AG09319 (cell line): ENCODE measurements at places on chromosomes 5 and 9.
A peak's percentile ranks its signal among the peaks of the same experiment; 100 is the strongest.

- DNase-seq: no peak
Measured at GRCh38 chr9:121887553-121888437, 205.3 kb downstream of the TTLL11 start.

DNA sequence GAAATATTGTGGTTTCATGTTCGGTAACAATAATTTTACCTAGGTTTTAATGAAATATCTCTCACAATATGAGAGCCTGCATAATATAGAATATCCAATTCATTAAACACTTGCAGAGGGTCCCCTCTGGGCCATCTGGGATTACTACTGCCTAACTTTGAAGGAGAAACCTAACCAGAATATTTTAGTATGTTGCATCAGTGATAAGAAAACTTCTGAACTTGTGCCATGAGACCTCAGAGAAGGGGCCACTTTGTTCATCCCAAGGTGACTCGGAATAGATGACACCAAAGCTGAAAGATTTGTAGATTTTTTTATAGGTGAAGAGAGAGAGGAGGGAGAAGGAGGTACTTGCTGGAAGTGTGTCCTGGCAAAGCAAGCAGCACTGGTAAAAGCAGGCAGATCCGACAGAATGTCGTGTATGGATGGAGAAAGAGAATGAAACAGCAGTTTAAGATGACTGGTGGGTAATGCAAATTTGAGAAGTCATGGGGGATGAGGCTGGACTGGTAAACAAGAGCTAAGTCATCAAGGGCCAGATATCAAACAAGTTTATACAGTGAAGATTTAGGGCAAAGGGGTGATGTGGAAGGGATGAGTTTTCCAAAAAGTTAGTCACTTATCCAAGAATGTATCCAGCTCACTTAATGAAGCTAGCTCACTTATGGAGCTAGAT lies 372.3 kb downstream of the ADGRV1 start:
- no peak for DNase-seq

DNA sequence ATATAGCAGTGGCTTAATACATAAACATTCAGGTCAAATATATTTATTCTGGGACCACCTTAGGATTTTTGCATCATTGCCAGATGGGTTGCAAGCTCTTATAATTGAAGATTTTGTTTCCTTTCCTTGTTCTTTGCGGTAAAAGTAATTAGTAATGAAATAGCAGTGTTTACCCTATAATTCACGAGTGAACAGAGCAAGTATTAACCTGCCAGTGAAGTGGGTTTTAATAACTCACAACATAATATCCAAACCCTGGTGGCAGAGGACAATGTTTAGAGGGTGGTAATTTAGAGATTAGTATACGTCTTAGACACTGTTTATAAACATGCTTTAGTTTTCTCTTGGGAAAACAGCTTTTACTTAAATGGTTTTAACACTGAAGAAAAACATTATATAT lies 11.8 kb downstream of the ARL14EPL start:
- DNase-seq: no peak

DNA sequence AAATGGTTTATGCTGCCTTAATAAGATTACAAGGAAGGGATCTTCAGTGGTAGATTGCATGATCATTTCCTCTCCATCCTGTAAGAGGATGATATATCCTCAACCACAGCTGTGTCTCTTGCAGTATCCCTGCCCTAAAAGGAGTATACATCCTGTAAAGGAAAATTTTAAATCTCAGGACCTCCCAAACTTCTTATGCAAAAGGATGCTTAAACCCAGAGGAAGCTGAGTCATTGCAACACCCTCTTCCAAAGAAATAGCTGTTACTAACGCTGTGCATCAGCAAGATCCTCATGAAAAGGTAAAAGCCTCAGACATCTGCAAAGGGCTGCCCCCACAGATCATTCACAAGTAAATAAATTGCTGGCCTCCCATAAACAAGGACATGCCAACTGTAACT lies 599.0 kb downstream of the PRELID2 start:
- no peak for DNase-seq

- DNase-seq: no peak
Measured at GRCh38 chr9:73199886-73200285, 48.2 kb downstream of the ANXA1 start.

DNA sequence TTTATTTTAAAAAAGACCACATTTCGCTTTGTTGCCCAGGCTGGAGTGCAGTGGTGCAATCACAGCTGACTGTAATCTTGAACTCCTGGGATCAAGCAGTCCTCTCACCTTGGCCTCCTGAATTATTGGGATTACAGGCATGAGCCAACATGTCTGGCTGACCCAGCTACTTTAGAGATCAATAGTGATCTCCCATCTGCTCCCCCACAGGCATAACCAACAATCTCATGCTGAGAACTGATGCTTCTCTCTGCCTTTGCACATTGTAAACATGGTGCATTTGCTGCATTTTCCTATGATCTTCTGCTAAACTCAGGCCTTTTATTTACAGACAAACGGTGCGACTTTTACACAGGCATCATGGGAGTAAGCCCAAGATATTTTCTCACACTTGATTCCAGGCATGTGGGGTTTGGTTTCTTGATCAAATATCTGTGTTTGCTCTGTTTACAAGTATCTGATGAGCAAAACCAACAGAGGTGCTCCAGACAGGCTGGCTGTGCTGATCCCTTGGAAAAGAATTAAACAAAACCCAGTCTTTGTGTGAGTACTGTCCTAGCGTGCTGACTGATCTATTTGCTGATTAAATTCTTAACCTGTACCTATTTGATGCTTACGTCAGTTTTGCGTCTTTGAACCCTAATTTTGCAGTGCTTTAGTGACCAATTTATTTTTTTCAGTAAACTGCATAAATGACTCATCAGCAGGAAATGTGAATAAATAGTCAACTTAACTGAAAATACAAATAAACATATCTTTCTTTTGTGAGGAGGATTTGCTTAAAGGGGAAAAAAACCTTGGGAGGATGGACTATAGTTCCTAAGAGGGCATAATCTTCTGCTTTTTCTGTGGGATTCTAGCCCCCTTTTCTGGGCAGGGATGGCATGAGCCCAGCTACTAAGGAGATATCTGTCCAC lies 191.7 kb upstream of the NR3C1 start:
- no peak for DNase-seq

- no peak for DNase-seq
Measured at GRCh38 chr5:18507114-18507513, 872.9 kb downstream of the TAF11L14 start.

DNA sequence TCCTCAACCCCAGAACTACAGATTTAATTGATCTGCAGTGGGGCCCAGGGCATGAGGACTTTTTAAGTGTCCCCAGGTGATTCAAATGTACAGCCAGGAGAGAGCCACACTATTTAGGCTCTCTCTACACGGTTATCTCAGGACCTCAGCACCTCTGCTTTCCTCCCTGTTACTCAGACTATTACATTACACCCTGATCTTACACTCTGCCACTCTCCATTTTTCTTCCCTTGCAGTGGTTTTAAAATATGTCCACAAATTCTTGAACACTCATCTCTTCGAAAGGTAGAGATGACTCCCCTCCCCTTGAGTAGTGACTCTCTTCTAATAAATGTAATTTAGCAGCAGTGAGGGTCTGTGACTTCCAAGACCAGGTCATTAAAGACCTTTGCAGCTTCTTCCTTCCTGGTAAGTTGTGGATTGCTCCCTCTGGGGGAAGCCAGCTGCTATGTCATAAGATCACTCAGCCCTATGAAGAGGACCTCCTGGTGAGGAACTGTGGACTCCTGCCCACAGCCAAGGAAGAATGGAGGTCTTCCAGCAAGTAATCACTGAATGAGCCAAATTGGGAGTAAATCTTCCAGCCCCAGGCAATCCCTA lies 87.5 kb upstream of the SSBP2 start:
- DNase-seq: no peak

DNA sequence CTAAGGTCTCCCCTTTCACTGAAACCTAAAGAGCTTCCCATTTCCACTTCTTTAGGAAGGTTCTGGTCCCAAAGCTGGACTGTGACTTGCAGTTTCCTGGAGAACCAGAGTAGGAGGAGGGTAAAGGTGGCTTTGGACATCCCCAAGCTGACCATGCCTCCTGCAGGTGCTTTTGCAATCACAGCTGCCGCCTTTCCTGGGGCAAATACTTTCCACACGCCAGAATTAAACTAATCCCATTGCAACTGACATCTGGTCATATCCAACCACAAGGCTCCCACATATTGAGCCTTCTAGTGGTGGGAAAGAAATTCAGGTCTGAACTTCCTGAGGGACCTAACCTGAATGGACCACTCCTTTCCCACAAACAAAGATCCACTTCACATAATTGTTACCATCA lies 92.7 kb downstream of the NRG2 start:
- no peak for DNase-seq

DNA sequence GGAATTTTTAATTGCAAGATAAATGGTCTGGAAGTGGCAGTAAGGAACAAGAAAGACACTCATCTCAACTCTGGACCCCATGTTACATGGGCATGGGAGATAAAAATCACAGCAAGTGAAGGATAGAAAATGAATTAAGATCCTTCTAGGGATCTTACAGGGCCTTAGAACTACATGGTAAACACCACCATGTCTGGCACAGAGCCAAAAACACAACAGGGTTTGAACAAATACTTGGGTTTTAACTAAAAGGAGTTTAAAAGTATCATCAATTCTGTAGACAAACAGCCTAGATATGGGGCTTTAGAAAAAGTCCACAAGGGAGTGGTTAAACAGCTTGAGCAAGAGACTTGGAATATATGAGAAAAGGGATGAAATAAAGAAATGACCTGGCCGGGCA lies 366.4 kb downstream of the ARL15 start:
- no peak for DNase-seq

DNA sequence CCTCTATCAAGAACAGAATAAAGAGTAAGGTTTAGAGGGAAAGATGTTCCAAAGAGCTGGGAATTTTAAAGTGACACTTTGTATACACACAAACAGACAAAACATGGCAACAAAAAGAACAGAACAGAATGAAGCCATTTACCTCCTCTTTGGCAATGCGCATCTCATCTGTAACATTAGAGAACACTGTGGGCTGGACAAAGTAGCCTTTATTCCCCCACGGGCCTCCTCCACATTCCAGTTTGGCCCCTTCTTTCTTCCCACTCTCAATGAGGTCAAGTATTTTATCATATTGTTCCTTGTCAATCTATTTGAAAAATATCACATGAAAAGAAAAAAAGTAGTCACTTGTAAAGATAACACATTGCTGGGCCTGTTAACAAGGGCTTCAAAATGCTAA lies 41.0 kb downstream of the ALDH1A1 start:
- DNase-seq: no peak

DNA sequence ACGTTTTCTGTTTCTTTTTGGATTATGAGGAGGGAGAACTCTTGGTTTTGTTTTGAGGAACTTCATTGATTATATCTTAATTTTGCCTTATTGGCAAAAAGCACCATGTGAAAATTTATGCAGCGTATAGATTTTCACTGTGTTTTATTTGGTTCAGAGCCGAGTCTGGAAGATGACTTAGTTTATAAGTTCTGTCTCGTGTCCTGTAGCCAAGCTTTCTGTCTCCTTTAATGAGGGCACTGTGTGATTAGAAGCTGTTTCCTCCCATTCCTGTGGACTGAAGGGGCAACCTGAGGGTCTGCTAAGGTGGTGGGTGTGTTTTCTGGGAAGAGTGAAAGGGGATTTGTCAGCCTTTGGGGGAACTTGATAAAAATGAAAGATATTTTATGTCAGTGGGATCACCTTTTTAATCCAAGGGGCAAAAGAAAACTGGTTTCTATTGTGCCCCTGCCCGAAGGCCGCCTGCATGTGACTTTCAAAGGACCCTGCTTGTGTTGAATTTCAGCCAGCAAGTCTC lies 262.1 kb downstream of the FANCC start:
- no peak for DNase-seq

DNA sequence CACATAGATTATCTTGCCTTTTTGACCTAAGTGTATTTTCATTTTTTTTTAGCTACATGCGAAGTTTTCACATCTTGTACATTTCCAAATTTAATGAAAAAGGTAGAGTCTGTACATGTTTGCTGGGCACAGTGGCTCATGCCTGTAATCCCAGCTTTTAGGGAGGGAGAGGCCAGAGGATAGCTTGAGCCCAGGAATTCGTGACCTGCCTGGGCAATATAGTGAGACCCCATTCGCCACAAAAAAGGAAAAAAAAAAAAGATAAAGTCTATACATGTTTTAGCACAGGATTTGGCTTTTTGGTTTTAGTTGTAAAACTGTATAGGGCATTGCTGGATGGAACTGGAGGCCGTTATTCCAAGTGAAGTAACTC lies 28.8 kb downstream of the RAI14 start:
- DNase-seq: no peak

DNA sequence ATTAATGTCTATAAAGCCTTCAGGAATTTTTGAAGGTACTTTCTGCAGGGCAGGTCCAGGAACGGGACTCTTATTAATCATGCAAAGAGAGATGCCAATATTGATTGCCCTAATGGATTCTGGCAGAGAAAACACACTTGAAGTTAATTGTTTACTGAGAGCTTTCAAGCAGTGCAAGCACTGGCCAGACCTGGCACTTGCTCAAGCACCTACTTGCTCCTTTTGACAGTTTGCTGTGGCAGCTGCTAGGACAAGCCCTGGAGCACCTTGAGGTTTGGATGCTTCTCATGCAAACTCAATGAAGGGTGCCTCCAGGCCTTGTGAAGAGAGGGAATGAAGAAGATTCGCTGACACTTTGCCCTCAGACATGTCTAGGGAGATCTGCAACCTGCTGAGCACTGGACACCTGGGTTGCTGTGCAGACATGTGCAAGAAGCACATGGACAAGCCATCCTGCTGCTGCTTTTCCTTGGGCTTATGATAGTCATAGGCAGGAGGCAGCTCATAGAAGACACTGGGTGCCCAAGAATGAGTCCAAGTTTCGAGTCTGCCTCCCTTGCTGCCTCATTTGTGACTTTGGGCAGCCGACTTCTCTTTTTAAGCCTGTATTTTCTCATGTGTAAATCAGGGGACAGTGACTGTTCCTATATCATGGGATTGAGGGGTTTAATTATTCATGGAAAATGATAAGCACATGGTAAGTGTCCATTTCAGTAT lies 88.8 kb upstream of the EQTN start:
- no peak for DNase-seq

GRCh38 chr5:114984796-114985195 lies 184.9 kb downstream of the TRIM36 start:
- DNase-seq: no peak

GRCh38 chr5:115335301-115335700 lies 38.8 kb upstream of the CCDC112 start:
- DNase-seq: no peak

DNA sequence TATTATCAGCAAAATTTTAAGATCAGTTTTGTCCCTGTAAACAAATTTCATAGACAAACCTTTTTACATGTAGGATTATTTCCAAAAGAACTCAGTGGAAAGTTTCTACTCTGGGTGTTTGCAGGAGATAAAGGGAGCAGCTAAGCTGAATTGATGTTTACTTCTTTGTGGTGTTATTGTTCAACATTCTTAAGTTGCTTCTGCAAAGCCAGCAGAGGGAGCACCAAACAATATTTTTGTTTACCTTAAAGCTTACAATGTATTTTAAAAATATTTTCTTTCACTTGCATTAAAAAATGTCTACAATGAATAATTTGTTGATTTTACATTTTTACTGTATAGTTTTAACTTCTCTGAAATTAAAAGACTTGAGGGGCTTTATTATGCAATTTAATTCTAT lies 135.4 kb downstream of the ATG10 start:
- DNase-seq: peak; percentile 10
